ENCODE measurements at places on chromosomes 7 and 10. TPM values are rescaled to one million over a fixed set of nuclear protein-coding genes. Genes with fewer than 3 reads are reported as not detected.

The PRPS1L1 gene
- total RNA-seq: not detected

The CHPF2 gene
- total RNA-seq: 67.6 TPM

- peaks cover 2% of the 10 kb centered on the region for H3K36me3 ChIP-seq
- H3K27ac ChIP-seq: no peak overlapping the region
- no peak overlapping the region for H3K4me3 ChIP-seq
- no peak for DNase-seq
- H3K4me1 ChIP-seq: peaks cover 5% of the 10 kb centered on the region
- H3K27me3 ChIP-seq: peaks cover 12% of the 10 kb centered on the region
Measured at GRCh38 chr10:77664008-77664407, 26.4 kb upstream of the KCNMA1 start.

DNA sequence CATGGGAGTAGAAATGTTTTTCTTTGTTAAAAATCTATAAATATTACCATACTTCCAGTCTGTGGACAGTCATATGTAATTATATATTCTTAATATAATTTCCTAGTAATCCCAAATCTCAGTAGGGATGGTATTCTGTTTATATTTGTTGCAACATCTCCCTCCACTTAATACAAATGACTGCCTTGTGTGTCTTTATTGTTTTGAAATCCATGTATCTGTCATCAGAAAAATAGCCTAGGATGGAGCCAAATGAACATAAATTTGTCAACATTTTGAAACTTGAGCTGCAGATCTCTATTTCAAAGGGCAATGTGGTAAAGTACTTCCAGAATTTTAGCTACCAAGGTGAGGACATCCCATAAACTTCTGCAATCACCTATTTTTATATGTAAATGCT is 290.7 kb downstream of the TSPAN12 start:
- no peak for DNase-seq
- H3K27ac ChIP-seq: no peak overlapping the region
- H3K36me3 ChIP-seq: no peaks in the 10 kb centered on the region
- no peaks in the 10 kb centered on the region for H3K4me1 ChIP-seq
- H3K4me3 ChIP-seq: no peak overlapping the region

GRCh38 chr7:138945821-138946220 is 35.4 kb downstream of the KIAA1549 start:
- peaks cover 1% of the 10 kb centered on the region for H3K27me3 ChIP-seq
- no peaks in the 10 kb centered on the region for H3K4me1 ChIP-seq
- H3K27ac ChIP-seq: no peak overlapping the region
- no peaks in the 10 kb centered on the region for H3K36me3 ChIP-seq
- no peak overlapping the region for H3K4me3 ChIP-seq

DNA sequence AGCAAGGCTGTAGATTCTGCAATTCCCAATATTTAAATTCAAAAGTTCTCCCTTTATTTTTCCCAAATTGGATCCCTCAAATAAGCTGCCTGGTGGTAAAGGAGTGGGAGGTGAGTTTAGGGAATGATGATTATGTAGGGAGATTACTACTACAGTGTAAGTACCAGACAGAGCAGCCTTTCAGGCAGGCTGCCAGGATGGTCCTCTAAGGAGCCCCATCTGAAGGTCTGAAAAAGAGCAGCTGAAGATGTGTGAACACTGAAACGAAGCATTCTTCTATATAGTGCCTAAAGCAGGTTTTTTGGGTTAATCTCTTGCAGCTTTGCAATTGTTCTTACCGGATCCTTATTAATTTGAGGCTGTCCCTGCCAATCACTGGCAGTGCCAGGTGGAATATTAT is 84.7 kb downstream of the CREB5 start:
- no peak overlapping the region for H3K27ac ChIP-seq
- no peak overlapping the region for H3K4me3 ChIP-seq
- H3K36me3 ChIP-seq: no peaks in the 10 kb centered on the region
- DNase-seq: no peak
- H3K27me3 ChIP-seq: peaks cover 37% of the 10 kb centered on the region

DNA sequence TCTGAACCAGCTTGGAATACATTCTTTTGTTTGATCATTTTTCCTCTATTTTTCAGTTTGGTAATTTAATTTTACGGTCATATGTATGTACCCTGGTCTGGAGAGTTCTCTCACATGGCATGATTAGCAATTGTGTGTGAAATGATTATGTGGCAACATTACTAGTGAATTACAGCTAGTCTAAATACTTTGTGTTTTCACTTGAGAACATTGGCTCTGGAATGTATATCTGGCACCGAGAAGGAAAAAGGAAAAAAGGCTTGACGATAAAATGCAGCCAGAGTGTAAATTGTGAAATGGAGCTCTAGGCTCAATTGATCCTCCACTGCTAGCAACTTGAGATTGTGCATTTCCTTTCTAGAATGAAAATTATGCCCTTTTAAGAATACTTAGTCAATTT is 397.2 kb downstream of the EXOC4 start:
- H3K4me3 ChIP-seq: no peak overlapping the region
- no peaks in the 10 kb centered on the region for H3K36me3 ChIP-seq
- H3K27ac ChIP-seq: no peak overlapping the region
- H3K27me3 ChIP-seq: no peaks in the 10 kb centered on the region
- DNase-seq: no peak
- peaks cover 6% of the 10 kb centered on the region for H3K4me1 ChIP-seq

The CALML3 gene
- not detected for total RNA-seq

Measured in natural killer cell treated with Interleukin-12 subunit alpha and Interleukin-12 subunit beta and Interleukin-15 and Interleukin-18, amount 100 ng/mL, for 72 hours (primary cell).